Activated CD8-positive, alpha-beta memory T cell treated with anti-CD3 and anti-CD28 coated beads for 4 hours (primary cell): ENCODE measurements at places on chromosomes 4 and X.

GRCh38 chrX:119762718-119763117, 4.3 kb downstream of the SOWAHD start:
- no peak for DNase-seq

GRCh38 chr4:115165503-115165902, 52.1 kb upstream of the NDST4 start:
- DNase-seq, result no peak

GRCh38 chr4:158819942-158820786, 51.3 kb downstream of the FNIP2 start:
- no peak for DNase-seq

GRCh38 chr4:20253735-20254409, 2.2 kb downstream of the SLIT2 start:
- DNase-seq, result no peak

- DNase-seq, result no peak
Measured at GRCh38 chrX:17689971-17690409, 47.3 kb upstream of the SCML1 start.

- DNase-seq, result no peak
Measured at GRCh38 chr4:100177855-100178254, 12.4 kb downstream of the DDIT4L start.

DNA sequence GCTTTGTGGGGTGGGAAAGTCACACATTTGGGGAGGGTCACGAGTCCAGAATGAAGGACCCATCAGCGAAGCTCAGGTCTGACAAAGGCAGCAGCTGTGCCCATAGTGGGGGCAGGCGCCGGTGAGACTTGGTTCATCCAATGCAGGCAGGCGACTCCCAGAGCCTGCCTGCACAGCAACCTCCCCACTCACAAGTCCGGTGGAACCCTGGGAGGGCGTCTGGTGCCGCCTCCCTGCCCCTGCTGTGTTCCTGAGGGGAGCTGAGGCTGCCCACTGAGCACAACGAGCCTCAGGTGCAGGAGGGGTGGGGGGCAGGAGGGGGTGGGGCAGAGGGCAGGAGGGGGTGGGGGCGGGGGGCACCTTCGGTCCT, 13.7 kb downstream of the LRPAP1 start:
- DNase-seq, result no peak

- DNase-seq, result no peak
Measured at GRCh38 chr4:139887962-139888735, 222.5 kb downstream of the MGST2 start.

DNA sequence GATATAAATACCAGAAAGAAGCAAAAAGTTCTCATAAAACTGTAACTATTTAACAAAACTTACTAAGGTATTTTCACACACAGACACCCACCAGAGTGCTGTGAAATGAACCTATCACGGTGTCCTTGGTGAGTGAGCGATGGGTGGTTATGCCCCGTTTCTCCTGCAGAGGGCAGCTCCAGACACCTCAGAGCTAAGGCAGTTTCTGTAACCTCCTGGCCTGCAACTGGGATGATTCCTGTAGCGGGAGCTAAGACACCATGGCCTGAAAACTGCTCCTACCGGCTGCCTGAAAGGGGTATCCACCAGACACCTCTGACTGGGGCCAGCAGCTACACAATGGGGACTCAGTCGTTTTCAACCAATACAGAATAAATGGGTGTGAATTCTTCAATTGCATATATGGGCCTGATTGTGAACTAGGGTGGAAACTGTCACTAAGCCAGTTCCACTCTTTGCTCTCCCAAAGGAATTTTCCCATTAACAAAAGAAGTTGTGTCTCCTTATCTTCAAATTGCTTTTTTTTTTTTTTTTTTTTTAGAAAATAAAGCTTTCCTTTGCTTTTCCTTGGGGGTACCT, 2375.8 kb upstream of the TENM3 start:
- DNase-seq, result no peak

DNA sequence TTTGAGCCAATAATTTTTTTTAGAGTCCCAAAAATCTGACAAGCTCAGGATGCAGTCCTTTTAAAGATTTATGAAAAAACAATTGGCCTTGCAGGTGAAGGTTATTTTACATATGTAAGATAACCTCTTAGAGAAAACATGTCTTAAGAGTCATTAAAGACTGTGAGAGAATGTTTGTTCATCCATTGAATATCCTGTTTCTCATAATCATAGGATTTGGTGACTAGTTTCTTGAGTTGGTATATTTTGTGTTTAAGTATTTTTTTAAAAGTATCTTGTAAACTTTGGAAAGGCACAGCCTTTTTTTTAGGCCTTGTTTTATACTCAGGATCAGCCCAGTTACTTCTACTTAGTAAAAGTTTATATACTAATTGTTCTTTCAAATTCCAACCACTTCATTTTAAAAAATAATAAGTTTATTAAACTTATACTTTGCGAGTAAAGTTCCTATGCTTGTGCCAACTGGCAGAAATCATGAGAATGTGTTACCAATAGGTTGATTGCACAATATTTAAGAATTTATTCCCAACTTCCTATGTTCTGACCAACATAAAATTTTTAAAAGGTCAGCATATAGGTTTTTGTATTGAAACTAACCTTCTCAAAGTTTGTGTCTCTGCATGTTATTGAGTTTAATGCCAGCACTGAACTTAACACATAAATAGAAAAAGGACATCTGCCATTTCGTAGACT, 40.0 kb upstream of the ARSJ start:
- DNase-seq, result no peak

DNA sequence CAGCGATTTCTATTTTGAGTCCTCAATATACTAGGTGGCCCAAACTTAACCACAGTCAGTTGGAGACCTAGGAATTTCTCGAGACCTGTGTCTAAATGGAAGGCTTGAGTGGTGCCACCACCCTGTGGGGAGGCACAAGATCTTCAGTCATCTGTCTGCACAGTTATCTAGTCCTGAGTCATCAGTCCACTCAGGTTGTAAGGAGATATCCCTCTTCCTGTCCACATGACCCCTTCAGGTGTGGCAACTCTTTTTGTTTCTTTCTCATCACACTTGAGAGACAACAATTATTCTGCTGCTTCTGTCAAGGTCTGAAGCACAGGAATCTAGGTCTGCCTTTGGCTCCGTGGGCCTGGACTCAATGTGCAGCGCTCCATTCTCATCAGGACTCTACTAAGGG, 64.4 kb upstream of the IBSP start:
- DNase-seq, result no peak

DNA sequence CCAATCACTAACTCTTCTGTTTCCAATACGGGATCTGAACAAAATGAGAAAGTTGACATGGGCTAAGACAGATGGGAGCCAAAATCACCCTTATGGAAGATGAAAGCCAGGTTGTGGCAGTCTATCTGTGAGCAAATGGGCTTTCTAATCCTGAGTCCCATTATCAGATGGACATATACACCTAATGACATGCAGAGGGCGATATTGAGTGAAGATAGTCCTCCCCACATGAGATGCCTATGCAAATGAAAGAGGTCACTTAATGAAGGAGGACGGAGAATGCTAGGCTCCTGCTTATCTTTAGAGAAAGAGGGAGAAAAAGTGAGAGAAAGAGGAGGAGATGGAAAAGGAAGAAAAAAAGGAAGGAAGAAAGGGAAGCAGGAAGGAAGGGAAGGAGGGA, 547.5 kb downstream of the NLGN4X start:
- no peak for DNase-seq

GRCh38 chr4:109094056-109094455, 208.4 kb downstream of the COL25A1 start:
- no peak for DNase-seq

DNA sequence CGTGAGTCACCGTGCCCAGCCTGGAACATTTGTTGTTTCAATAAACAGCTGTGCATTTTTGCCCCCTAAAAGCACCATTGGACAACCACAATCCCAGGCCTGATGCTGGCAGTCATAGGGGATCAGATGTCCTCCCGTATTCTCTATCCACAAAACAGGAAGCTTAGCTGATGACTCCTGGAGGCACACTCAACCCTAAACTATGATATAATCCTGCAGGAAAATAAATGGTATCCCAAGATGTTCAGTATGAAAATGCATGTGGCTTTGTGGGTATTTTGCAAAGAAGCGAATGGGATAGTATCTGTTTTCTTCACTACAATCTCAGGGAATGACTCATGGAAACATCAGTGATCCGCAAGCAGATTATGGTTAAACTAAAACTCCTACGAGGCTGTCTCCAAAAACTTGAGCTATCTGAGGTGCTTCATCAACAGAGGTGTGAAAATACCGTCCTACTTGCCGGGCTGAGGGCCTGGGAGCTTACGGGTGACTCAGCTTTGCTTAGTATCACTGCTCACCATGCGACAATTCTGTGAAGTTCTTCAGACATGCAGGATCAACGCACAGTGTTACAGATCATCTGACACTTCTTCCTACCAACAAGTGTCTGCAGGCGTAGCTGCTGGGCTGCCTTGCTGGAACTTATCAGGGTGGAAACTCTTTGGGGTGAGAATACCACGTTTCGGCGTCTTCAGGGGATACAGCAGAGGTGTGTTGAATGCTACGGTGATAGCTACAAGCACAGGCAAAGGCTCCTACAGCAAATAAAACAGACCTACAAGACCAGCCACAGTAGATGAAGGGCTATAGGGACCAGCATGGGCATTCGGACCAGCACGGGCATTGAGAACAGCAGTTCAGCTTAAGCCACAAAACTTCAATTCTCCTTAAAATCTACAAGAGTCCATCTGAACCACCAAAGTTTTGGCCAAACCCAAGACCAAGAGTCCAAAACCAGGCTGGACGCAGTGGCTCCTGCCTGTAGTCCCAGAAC, 148.5 kb downstream of the DHRSX start:
- no peak for DNase-seq

- no peak for DNase-seq
Measured at GRCh38 chr4:145719752-145720624, 40.0 kb downstream of the C4orf51 start.

GRCh38 chr4:2126309-2127043, 67.3 kb downstream of the NAT8L start:
- DNase-seq, result no peak

- no peak for DNase-seq
Measured at GRCh38 chrX:56798339-56798711, 69.3 kb downstream of the NBDY start.

DNA sequence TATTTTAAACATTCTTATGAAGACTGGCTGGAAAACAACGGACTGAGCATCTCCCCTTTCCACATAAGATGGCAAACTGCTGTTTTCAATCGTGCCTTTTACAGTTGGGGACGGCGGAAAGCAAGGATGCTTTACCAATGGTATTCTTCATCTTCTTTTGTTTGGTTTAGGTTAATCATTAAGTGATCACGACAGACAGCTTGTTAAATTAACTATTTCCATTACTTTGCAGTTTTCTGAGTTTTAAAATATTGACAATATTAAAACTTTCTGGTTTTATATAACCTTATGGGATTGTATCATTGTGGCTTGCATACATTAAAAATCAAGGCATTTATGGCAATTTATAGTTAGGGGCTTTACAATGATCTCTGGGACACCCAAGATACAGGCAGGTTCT, 3.8 kb downstream of the MBTPS2 start:
- no peak for DNase-seq

- DNase-seq, result no peak
Measured at GRCh38 chr4:81142744-81143143, 72.3 kb downstream of the PRKG2 start.

DNA sequence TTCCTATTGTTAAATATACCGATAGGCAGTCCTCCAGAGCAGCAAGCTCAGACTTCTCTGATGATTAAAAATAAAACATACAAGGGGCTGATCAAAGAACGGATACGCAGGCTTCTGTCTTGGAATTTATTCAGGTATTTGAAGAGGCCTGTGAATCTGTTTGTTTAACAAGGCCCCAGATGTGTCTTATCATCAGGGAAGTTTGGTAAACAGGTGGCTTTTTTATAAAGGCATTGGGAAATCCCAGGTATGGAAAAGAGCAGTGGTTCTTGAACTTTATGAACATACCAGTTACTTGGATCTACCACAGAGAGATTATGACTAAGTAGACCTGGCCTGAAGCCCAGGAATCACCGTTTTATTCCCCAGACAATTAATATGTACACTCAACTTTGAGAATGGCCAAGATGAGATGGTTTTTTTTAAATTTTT, 47.9 kb downstream of the SOWAHB start:
- DNase-seq, result no peak

- DNase-seq, result no peak
Measured at GRCh38 chrX:334331-334891, 15.8 kb upstream of the GTPBP6 start.

DNA sequence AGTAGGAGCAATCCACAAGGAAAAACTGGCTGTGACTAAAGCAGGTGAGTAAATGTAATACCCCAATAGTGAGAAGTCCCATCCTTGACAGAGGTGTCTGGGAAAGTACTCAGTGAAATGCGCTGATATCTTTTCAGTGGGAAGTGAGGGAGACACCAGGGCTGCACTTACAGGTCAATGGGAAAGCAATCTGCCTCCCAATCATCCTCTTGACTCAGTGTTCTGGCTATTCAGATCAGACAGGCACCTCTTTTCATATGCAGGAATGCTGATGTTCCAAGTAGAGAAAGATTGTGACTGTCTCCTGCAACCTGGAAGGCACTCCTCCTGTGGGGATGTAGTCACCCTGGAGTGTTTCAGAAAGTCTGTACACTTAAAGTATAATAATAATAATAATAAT, 39.9 kb upstream of the SPIN2A start:
- DNase-seq, result no peak

DNA sequence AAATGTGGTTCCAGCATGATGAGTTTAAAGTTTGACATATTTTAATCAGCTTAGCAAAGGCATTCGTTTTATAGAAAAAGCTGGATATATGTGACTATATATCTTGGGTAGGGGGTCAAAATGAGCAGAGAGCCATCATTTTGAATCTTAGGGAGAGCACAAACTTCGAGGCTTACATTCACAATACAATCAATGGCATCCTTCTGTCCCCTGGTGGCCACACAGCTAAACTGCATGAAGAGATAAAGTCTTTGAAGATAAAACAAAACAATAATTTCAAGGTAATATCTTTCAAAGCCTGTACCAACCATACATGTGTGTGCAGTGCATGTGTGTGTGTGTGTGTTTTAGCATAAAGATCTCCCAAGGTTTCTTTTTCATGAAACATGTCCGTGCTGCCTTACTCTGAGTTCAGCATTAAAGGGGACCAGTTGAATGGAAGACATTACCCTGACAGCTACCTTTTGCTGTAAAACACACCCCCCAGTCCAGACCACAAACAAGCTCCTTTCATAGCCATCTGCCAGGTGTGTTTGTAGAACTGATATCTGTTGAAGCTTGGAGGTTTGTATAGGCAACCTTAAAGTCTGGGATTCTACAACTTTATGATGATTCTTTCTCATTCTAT, 22.0 kb downstream of the DYNLT3 start:
- DNase-seq, result no peak

DNA sequence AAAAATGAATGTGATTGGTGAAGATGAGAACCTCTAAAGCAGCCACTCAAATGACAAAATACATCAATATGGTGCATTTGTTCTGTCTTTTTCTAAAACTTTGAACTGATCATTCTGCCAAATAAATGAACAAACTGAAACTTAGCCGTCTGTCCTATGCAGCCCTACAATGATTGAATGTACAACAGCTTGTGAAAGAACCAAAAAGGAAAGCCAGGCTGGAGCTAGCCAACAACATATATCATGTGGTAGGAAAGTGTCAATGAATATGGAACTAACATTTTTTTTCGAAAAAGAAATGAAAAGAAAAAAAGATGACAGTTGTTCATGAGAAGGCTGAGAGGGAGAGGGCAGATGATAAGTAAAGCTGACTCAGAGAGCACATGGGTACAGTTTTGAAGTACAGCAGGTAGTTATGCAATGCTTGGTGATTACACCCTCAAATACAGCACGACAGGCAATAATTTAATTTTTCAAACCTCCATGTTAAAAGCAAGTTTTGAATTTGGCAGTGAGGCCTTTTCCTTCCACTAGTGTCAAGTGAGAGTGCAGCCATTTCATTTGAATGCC, 21.2 kb upstream of the SLC7A11 start:
- DNase-seq, result no peak

- no peak for DNase-seq
Measured at GRCh38 chrX:132063862-132064261, 40.8 kb downstream of the STK26 start.
